ENCODE measurements at places on chromosomes 7 and 10. TPM values are rescaled to one million over a fixed set of nuclear protein-coding genes. Genes with fewer than 3 reads are reported as not detected.
A peak's percentile ranks its signal among the peaks of the same experiment; 100 is the strongest.

GRCh38 chr10:69861251-69862240 is 59.8 kb downstream of the COL13A1 start:
- peak; percentile 75 for DNase-seq

DNA sequence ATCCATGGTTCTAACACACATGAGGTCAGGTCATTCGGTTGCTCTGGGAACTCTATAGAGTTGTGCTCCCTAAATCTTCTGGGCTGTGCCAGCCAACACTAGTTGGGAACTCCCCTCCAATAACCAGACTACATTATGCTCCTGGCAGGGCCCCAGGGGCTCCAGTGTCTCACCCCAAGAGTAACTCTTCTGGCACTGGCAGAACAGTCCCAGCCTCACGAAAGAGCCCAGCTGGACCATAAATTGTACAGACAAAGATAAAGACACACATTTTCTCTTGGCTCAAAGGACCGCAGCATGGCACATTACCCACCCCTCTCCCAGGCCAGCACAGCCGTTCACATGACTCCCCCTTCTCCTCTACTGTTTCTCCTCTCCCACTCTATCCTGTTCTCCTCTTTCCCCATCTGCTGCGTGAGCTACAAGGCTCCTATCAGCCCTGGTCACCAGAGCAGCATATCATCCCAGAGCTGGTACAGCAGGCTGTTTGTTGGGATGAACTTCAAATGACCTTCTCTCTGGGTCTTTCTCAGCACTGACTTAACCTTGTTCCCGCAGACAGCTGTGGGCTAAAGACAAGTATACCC is 230.6 kb downstream of the PLXNA4 start:
- no peak for DNase-seq

DNA sequence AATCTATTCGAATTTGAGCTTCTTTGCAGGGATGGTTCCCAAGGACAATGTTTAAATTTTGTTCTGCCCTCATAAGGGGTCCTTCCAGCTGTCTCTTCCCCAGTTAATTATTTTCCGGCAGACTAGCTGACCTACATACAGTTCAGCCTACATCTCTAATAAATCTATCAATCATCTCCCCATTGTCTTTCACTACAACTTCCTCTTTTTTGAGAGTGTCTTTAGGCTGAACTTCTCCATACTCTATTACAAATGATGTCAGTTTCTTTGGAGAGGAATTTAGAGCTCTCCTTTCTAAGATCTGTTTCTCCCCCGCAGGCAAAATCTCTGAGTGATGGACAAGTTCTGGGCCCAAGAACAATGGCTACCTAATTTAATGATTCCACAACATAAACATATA is 122.2 kb downstream of the PCLO start:
- no peak for DNase-seq

DNA sequence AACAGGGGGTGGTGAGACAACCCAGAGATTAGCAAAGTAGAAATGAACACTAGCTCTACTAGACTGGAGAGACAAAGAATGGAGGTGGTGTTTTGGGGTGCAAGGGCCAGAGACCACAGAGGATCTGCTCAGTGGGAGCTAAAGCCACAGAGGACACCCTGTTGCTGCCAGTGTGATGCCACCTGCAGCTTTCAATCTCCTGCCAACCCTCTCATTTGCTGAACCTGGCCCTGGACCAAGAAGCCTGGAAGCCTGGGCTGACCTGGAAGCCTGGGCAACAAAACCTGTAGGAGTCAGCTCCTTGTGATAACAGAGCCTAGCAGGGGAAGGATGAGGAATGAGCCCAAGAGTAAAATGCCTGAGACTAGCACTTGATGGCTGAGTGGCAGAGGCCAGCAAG is 81.1 kb upstream of the ADO start:
- DNase-seq: no peak

GRCh38 chr7:123692471-123692877 is 36.8 kb downstream of the LMOD2 start:
- peak; percentile 92 for DNase-seq

- DNase-seq: peak; percentile 89
These were observed 10.9 kb upstream of the SP8 start for GRCh38 chr7:20797462-20798080.

DNA sequence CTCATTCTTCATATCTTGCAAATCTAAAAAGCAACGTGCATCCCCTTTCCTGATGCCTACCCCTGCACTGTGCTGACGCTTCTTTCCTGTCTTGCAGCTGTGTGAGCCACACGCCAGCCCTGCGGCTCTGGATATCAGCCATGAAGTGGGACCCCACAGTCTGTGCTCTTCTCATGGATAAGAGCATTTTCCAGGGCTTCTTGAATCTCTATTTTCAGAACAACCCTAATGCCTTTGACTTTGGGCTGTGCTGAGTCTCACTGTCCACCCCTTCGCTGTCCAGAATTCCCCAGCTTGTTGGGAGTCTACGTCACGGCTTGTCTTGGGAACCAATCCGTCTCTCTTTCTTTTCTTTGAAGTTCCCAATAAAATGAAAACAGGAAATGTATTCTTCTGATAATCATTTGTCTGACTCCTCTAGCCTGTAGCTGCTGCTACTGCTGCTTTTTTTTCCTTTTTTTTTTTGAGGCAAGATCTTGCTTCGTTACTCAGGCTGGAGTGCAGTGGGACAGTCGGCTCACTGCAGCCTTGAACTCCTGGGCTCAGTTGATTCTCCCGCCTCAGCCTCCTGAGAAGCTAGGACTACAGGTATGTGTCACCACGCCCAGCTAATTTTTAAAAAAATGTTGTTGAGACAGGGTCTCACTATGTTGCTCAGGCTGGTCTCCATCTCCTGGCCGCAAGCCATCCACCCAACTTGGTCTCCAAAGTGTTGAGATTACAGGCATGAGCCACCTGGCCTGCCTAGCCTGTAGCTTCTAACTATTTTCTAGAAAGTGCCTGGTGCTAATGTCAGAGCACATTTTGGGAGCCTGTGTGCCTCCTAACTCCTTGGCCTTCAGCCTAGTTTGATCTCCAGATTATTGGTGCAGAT is 30.3 kb downstream of the GSTO2 start:
- DNase-seq: no peak

DNA sequence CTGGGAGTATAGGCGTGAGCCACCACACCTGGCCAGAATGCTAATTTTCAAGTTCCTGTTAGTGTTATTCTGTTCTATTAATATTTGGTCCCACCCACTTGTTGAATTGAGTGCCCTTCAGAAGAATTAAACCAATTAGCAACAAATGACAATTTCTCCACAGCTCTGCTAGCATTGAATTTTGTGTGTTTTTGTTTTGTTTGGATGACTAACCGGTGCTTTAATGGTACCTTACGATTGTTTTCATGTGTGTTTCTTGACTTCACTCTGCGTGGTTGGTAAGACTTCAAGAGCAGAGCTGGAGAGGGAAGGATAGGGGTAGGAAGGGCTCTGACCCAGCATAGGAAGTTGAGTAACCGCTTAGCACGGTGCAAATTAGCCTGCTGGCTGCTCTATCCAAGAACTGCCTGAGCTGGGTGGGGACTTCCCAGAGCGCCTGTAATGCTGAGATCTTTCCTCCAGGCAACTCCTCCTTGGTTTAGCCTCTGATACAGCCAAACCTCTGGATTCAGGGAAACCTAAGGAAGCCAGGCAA is 4.6 kb downstream of the ARPC1B start:
- no peak for DNase-seq

GRCh38 chr10:68261132-68261856 is 29.4 kb upstream of the ATOH7 start:
- no peak for DNase-seq

The SMKR1 gene
- 0.55 TPM for total RNA-seq

The TECTB gene
- not detected for total RNA-seq

The AP4M1 gene
- total RNA-seq: 31.5 TPM

Data from endodermal cell (in vitro differentiated cells).